Activated CD4-positive, CD25-positive, alpha-beta regulatory T cell (primary cell): ENCODE measurements at places on chromosomes 3 and 15.

GRCh38 chr3:171283848-171284222 lies 176.4 kb downstream of the TNIK start:
- no peak for DNase-seq

DNA sequence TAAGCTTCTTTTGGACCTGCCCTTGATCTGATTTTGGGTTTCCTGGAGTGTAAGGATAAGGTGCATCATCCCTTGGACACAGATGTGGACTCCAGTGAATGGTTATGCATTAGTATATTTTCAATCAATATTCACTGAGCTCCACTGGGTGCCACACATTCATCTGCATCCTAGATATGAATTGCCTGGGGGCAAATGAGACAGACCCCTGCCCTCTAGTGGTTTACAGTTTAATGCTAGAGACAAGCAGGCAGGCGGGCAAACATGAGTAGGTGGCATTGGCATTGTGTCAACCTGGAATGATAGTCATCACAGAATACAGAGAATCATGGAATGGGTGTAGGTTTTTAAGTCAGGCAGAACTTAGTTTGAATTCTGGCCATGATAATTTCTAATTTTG lies 252.5 kb upstream of the SOX14 start:
- DNase-seq = no peak

DNA sequence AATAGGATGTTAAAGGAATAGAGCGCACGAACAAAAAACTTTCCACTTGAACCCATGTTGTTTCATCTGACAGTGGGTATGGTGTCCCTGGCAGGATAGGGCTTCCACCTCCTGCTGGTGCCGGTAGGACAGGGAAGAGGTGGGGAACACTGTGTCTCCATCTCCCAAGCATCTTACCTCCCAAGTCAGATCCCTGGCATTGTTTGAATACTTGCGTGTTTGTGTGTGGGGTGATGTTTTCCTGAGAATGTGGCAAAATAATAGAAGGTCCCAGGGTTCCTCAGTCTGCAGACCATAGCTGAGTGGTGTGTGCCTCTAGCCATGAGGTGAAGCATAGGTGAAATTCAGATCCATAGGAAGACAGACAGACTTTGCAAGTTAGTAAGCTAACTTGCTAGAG lies 119.4 kb downstream of the IGF1R start:
- no peak for DNase-seq

DNA sequence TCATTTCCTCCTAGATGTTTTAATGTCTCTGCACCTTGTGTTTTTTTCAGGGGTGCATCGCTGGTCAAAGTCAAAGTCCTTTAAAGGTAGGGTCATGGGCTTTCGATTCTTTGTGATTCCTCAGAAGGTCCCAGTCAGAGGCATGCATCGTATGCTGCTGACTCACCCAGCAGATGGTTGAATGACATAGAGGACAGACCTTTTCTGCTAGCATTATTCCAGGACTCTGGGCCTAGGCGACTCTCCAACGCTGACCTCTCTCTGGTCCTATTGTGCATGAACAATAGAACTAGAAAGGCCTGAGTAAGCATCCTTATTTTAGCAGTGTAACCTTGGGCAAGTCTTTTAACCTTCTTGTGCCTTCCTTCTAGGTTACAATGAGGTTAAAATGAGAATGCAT lies 75.9 kb downstream of the DGKG start:
- DNase-seq = no peak
